Stimulated activated CD8-positive, alpha-beta memory T cell treated with anti-CD3 and anti-CD28 coated beads, Interleukin-7, amount 100 ng/mL, for 1 hour (primary cell): ENCODE measurements at places on chromosomes 5 and 9.

DNA sequence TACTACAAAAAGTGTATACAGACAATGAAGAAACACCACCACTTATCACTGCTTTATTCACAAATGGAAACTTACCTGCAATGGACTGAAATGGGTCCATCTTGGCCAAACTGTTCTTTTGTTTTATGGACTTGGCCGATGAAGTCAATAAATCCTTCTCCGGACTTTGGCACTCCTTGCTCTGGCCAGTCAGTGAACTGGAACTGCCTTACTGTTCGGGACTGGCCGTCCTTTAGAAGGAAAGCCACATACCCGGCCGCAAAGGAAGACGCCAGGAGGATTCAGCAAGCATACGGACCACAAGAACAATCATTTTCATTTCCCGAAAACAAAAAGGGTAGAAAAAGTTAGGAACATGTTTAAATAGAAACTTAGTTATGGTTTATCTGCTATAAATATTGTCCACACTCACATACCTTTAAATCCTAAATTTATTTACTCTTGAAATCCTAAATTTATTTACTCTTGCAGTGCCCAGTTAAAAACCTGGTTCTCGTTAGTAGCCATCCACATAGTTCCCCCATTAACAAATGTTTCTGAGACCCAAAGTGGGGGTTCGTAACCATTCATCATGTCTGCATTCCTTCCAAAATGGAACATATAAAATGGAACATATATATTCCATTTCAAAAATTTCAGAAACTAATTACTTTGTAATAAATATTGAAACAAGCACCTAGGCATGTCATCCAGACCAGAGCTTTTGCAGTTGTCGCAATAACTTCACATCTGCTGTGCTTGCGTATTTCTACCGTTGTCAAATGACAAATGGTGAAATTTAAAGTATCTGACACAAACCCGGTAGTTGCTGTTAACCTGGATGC, 532.1 kb upstream of the DMAC1 start:
- no peak for DNase-seq

DNA sequence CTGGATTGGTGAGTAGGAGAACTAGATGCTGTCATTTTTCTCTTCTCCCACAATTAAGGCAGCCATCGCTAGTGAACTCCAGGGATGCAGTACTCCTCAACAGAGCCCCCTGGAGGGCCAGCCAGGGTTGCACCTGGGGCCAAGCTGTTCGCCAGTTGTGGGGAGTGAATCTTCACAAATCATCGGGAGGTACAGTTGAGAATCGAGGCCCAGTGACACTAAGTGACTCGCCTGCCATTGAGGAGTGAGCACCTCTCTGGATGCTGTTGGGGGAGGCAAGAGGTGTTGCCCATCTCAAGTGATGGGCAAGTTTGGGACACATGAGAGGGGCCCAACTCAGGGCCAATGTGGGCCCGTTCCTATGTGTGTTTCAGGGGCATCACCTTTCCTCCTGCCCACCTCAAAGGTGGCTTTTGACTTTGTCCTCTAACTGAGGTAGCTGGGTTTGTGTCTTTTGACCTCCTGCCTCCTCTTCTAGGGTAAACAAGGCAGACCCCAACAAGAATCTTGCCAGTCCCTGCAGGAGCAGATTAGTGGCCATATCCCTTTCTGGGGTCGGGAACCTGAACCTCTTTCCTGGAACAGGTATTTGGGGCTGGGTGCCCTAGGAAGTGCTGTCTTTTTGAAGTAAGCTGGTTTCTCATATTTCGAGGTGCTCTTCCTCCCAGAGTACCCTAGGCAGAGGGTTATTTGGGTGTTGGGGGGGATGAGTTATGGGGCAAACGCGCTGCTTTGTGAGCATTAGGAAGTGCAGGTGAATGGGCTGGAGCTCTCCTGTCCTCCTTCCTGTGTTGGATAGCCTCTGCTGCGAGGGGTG, 181.2 kb downstream of the MACROH2A1 start:
- DNase-seq, result no peak

DNA sequence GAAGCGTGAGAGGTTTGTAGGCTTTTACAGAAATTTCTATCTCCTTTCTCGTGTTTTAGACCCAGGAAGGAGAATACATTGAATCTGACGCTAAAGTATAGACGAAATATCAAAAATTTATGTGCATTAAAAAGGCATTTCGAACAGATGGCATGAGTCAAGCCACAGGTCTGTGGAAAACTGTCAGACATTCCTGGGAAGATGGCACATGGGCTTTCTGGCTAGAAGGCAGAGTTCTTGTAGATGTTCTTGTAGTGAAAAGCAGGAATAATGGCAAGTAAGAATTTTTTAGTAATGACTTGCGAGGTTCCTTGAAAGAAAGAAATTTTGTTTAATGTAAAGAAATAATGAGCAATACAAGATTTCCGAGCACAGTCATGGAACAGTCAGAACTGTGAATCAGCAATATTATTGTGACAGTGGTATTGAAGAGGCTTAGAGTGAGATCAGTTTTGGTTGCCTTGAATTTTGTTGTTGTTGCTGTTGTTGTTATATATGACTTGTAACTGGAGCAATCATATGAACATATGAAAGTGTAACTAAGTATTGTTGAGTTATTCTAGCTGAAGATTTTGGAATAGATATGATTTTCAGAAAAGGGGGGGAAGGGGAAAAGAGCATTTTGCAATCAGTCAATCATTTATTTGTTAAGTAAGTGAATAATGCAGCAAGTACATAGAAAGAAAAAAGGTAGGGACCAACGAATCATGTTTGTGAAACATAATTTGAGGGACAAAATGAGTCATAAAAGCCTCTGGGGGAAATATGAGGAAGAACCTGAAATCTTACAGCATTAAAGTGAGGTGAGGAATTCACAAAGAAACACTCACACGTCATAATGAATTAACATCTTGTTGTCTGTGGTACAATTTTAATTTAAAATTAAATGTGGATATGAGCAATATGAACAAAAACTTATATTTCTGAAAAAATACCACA, 339.0 kb upstream of the CTNND2 start:
- no peak for DNase-seq

DNA sequence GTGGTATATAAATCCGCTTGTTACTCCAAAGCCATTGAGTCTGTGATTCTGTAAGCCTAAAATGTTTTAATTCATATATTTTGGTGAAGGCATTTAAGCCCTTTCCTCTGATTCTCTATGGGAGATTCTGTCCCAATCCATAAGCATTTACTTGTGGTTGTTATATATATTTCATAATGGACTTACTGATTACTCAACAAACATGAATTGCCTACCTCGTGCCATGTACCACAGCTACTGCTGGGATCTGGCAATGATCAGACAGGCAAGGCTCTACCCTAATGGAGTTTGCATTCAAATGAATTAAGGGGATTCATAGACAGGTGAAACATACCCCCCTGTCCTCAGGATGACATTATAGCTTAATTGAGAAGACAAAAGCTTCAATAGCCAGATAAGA, 54.5 kb downstream of the C9orf152 start:
- DNase-seq, result no peak

DNA sequence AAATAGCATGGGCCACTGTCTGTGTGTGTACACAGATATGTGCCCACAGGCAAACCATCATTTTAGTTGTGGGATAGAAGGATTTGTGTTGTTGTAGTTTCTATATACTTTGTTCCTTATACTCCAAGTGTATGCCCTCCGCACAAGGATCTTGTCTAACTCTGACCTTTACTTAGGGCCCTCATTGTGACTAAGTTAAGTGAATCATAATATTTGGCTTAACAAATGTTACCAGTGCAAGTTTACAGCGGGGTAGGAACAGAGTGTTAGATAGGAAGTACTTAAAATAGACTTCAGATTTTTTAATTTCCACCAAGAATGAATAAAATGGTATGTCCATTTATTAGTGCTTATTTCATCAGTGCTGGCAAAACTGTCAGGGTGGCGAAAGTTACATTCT, 29.5 kb upstream of the CYFIP2 start:
- no peak for DNase-seq

- no peak for DNase-seq
These were observed 87.9 kb downstream of the ANKH start for GRCh38 chr5:14783691-14784090.

- DNase-seq, result no peak
These were observed 68.0 kb upstream of the HSPA9 start for GRCh38 chr5:138643040-138643791.

GRCh38 chr9:81648891-81649290, 40.5 kb downstream of the TLE1 start:
- no peak for DNase-seq

DNA sequence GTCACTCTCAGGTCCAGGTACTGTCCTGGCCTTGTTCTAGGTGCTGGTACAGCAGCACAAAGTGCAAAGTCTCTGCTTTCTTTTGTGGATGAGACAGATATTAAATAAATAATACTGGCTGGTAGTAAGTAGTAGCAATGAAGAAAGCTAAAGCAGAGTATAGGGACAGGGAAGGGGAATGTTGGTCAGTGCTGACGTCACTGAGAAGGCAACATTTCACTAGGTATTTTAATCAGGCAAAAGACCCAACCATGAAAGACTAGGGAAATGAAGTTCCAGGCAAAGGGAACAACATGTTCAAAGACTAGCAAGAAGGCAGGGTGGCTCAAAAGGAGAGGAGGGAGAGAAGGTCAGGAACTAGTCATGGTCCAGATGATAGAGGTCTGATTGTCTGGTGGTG, 388.2 kb downstream of the YTHDC2 start:
- DNase-seq, result no peak

DNA sequence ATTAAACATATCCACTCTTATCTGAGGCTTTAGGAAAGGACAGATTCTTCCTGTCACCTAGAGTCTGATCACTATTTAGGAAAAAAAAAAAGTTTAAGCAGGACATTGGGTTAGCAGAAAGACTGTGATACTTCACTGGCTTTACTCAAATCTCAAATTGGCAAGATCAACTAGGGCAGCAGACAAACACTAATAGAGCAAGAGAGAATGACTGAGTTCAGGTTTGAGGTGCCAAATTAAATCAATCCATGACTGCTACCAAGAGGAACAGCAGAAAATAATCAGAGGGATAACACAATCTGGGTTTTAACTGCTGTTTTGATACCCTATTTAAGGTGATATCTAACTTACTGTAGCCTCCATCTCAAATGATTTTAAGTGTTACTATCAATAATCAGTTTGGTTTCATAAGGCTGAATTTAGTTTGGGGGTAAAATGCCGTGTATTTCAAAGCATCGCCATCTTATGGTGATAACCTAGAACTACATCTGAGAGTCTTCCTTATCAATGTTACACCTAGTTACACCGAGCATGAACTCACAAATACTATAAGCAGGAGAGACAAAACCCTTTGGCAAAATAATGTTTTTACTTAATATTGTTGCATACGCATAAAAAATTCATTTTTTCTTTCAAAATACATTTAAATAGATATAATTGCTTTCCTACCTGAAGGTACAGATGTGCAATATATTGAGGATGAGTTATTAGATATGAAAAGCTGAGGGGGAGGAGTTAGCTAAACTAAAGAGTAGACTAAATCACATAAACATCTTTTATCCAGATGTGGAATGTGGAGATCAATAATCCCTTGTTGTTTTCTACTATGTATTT, 286.4 kb upstream of the CDH12 start:
- DNase-seq, result no peak

DNA sequence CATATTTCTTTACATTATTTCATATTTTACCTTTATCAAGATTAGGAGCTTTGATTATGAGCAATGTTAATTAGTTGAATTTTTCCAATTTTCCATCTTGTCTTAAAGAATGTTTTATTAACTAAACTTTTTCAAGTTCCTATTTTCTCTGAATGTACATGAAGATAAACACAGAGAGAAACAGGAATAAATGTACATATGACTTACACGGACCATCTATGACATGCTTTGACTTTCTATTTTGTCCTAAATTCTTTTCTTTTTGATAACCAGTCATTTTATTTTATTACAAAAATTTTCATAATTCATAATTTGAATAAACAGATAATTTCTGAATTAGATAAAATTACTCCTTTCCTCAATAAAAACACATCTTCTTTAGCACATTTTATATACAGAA, 1038.8 kb upstream of the ARRDC3 start:
- DNase-seq, result no peak

DNA sequence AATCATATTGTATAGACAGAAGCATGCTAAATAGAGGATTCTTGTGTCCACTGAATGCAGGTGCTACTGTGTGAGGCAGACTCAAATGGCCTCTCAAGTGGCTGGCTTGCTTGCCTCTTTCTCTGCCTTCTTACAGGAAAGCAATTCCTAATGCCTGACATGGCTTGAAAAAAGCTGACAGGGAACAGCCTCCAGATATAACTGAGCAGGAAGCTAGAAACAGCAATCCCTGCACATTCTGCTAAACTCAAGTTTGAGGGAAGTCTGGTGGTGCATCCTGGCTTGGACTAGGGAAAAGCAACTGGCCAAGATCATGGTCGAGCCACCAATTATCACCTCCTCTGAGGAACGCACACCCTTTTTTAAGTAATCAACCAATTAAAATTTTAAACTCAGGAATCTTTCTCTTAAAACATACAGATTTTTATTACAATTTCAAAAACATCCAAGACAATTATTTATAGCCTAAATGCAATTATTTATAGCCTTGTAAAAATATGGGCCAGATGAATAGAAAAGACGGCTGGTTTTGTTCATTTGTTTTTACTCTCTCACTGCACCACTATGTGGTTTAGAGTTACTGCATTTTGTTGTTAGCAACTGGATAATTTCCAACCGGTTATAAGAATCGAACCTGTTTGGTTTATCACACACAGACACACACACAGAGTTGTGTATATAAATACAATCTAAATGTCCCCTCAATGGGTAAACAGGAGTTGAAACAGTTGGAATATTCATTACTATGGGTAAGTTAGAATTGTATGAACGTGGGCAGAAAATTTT, 290.9 kb upstream of the ANKRD55 start:
- no peak for DNase-seq
